Epithelial cell of proximal tubule (primary cell): ENCODE measurements at places on chromosomes 1 and 21.

- DNase-seq, result no peak
Observed at GRCh38 chr1:14205066-14205465, 393.4 kb upstream of the KAZN start.

- no peak for DNase-seq
Observed at GRCh38 chr1:115060501-115060900, 28.8 kb downstream of the TSPAN2 start.

- no peak for DNase-seq
Observed at GRCh38 chr1:1954831-1955441, 35.9 kb upstream of the TMEM52 start.

DNA sequence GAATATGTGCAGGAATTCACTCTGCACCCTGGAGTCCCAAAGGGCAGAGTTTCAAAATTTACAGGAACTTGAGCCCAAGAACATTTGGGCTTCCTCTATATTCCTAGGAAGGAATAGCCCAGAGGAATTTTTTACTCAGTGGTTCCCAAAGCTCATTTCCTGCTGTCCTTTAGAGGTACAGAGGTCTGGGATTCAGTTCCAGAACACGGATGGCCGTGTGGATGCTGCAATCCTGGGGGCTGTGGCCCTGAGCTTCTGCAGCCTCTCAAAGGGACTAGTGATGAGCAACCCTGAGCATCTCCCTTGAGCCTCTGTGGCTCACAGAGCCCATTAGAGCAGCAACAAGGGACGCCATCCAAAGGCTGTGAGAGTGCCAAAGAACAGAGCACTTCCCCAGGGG lies 10.1 kb upstream of the RHOU start:
- no peak for DNase-seq

DNA sequence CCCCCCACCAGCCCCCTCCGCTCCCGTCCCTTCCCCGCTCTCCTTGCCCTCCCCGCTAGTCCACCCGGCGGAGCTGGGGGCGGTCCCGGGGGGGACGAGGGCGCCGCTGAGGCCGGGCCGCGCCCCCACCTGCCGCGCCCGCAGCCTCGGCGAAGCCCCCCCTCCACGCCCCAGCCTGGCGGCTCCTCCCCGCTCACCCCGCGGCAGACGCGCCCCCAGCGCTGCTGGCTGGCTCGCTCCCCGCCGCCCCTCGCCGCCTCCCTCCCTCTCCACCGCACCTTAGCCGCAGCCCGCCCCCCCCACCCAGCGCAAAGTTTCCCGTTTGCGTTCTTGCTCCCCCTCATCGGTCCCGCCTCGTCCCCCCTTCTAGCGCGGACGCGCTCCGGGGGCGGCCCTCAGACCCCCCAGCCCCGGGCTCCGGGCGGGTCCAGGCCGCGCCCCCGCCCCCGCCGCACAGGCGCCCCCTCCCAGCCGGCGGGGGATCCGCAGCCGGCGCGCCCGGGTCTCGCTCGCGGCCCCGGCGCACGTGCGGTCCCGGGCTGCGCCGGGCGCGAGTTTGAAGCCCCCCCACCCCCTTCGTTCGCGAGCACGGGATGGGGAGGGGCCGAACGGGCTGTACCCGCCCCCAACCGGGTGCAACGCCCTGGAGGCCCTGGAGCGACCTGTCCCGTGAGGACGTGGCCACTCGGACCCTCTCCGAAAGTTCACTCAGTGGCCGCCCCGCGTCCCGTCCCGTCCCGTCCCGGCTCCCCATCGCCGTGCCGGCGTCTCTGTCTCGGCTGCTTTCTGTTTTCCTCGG lies 623 bp downstream of the PTPRF start:
- no peak for DNase-seq
